Smooth muscle cell of the umbilical artery (primary cell): ENCODE measurements at places on chromosomes 2 and 18. TPM values are rescaled to one million over a fixed set of nuclear protein-coding genes. Genes with fewer than 3 reads are reported as not detected.

The COLEC11 gene
- total RNA-seq: 0.18 and 2.4 TPM in 2 replicates

The MORN2 gene
- total RNA-seq: 5.9 and 21.7 TPM in 2 replicates

The CCDC178 gene
- not detected in 2 replicates for total RNA-seq

The MYO7B gene
- 0.09 and 0.59 TPM in 2 replicates for total RNA-seq

The SPATS2L gene
- 53.7 and 98.0 TPM in 2 replicates for total RNA-seq

The ABCB11 gene
- total RNA-seq: not detected in 2 replicates

The LONRF2 gene
- total RNA-seq: 0.32 and 1.2 TPM in 2 replicates

The UGT1A7 gene
- total RNA-seq: not detected in 2 replicates

The CD8B2 gene
- total RNA-seq: not detected in 2 replicates

The IL1B gene
- total RNA-seq: 159 and 281 TPM in 2 replicates

The C2orf74 gene
- 10.1 and 10.2 TPM in 2 replicates for total RNA-seq

The RRM2 gene
- total RNA-seq: 7.1 and 22.2 TPM in 2 replicates

The RUFY4 gene
- total RNA-seq: not detected in 2 replicates

The NAT8 gene
- total RNA-seq: not detected in 2 replicates

The PSMA8 gene
- not detected in 2 replicates for total RNA-seq

The ABCG5 gene
- not detected in 2 replicates for total RNA-seq

The TMEM198 gene
- 0.88 and 1.2 TPM in 2 replicates for total RNA-seq

The IL36A gene
- total RNA-seq: not detected in 2 replicates
